ENCODE measurements at places on chromosomes 12 and 14.

DNA sequence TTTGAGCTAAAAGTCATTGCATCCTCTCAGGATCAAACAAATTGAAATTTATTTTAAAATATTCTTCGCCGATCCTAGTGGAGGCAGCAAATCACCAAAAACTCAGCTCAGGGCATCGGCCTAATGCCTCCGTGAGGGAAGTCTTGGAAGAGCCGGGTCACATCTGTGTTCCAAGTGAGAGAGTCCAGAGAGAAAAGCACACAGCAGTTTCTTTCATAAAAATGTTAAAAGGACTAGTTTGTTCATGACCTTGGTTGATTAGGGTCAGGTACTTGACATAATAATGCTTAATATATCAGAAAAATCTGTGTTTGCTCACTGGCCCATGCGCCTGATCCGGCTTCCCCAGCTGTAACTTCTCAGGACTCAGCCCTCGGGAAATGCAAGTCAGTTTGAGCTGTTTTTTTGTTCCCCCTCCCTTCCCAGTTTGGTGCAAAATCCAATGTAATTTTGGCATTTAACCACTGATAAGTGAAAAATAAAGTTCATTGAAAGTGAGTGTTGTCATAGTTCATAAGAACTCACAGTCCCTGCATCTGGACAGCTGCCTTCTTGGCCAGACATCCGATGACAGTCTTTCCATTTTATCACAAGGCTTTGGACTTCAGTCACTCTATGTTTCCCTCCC is 161.7 kb downstream of the CAND1 start:
- DNase-seq = no peak

DNA sequence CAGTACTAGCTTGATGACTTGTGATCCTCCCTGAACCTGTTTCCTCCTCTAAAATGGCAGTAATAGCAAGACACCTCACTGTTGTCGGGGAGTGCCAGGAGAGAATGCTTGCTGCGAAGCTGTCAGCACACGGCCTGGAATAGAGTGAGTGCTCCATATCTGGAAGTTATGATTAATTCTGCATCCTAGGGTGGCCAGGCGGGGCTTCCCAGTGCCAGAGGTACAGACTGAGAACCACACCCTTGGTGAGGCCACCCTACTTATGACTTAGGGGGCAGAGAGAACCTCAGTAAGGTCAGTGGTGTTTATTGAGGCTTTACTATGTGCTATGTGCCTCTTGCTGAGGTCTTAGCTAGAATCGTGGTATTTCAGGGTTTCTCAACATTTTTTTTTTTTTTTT is 20.1 kb downstream of the MORN3 start:
- no peak for DNase-seq

GRCh38 chr12:101885912-101886561 is 8.7 kb downstream of the DRAM1 start:
- DNase-seq = no peak

GRCh38 chr12:89247967-89248366 is 104.3 kb downstream of the DUSP6 start:
- peak; percentile 11 for DNase-seq

DNA sequence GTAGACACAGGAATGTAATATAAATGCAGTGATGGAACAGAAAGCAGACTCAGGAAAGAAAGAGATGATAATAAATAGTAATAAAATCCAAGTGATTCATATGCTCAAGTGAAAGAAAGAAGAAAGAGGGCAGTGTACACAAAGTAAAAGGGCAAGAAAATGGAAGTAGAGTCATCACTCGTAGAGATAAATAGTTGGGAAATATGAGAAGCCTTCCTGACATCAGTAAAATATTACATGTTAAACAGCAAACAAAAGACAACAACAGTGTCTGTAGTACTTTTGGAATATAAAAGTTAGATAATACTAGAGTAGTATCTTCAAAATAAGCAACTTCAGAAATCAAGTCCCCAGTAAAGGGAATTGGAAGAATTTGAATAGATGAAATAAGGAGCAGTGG is 412.3 kb downstream of the RAD51B start:
- no peak for DNase-seq

DNA sequence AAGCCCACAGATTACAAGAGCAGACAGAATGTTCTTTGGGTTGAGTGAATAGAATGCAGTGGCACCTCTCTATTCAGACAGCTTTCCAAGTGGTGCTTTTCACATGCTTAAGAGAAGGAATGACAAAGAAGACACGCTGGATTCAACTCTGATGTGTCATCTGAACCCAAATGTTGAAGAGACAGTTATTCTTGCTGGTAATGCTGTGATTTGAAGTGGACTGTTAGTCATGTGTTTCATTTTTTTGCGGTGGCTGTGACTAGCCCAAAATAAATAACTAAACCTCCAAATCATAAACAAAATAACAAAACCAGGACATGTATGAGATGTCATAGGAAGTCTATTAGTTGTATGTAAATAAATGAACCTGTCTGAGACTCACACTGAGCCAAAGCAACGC is 391.8 kb upstream of the PRICKLE1 start:
- no peak for DNase-seq

DNA sequence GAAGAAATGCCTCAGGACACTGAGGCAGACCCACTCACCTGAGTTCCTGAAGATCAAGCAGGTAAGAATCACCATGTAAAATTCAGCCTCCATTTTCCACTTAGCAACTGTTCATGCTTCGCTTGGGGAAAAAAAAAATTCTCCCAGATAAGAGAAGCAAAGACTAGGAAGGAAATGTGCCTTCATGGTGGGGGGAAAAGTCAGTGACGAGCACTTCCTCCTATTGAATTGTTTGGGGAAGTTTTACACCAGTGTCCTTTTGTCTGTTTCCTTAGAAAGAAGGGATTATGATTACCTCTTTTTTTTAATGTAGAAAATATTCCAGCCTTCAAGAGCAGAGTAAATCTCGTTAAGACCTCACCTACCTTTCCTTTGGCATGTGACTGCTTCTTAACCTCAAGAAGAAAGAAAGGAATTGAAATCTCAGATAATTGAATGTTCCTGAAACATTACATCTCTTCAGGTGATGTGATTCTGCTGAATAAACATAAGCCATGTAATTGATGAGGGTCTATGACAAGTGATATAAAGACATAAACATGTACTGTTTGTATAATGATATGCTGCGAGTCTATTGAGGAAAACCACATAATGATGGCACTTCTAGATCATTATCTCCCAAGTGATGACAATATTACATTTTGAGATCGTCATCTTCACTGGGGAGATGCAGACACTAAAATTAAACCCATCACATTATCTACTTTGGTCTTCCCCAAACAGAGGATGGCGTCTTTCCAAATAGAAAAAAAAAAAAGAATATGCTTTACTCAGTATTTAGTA is at the start of gene PTPRB:
TSS of gene PTPRB (minus strand) at position 127 of the 783 bp plus-strand sequence. CDS start at position 93, 34 bp downstream.
- no peak for DNase-seq

GRCh38 chr12:46267825-46268582 is 839 bp downstream of the SLC38A1 start:
- peak; percentile 60 for DNase-seq

DNA sequence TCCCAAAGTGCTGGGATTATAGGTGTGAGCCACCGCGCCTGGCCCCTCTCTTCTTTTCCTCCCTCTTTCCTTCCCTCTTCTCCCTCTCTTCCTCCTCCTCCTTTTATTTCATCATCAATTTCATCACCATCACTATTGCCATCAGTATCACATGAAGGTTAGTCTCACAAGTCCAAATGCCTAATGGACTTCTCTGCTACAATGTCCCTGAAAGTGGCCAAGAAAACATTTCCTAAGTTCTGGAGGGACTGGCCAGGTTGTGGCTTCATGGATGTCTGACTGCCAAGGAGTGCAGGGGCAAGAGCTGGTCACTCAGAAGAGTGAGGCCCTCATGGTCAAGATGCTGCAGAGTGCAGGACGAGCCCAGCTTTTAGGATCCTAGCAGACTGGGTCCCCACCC is 97.6 kb downstream of the SYNE3 start:
- DNase-seq = no peak

DNA sequence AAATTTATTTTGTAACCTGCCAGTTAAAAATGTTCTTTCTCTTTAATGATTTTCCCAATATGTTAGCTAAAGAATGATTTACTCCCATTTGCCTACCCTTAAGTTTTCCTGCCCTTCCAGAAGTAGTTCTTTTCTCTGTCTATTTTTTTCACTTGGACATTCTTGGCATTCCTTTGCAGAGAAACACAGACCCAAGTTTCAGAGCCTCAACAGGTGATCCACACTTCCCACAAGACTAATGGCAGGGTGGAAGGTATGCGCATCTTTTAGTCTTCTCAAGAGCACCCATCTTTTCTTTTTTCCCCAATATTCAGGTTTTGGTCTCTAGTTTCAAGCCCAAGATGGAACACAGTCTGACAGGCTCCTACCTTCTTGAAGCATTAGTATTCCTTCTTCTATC is 420.7 kb downstream of the ADAMTS20 start:
- no peak for DNase-seq

DNA sequence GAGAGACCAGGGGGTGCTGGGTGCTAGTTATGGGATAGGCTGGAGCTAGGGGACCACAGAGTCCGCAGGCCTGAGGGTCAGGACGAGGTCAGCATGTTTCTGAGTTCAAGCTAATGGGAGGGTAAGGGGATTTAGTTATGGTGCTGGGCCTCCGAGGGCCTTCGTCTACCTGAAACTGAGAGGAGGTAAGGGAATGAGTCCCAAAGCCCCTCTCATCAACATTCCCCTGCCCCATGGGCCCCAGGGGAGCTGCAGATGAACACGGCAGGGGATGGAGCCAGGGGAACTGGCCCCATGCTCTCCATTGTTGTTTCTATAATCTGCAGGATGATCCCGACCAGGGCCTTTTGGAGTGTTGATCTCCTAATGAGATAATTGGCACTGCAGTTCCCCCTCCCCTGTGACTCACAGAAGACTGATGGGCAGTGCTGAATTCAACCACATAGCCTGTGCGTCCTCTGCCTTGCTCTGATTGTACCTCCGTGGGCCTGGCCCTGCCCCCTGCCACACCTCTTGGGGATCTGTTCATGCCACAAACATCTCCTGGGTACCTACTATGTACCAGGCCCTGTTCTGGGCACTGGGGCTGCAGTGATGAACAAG is 21.4 kb downstream of the FAIM2 start:
- DNase-seq = peak; percentile 60

DNA sequence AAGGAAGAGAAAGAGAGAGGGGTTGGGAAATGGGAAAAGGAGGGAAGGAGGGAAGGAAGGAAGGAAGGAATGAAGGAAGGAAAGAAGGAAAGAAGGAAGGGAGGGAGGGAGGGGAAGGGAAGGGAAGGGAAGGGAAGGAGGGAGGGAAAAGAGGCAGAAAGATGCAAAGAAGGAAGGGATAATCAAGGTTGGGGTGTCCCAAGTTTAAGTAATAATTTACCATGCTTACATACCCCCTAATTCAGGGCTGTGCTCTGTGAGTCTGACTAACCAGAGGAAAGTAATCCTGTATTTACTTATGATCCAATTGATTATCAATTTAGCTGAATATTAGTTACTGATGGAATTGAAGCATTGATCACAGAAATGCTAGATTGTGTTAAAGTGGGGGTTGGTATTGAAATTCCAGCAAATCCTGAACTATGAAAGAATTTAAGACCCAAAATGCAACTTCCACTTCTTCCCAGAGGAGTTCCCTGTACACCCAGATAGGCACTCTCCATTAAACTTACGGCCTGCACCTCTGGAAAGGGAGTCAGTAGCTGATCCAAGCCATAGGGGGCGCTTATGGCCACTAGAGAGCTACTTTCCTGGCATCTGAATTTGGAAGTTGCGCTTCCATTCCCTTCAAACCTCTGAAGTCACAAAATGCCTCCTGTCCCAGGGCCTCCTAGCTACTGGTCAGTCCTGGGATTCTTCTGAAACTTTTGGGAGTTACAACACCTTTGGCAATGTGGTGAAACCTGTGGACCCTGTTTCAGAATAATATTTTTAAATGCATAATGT is 162.7 kb upstream of the PWP1 start:
- no peak for DNase-seq

GRCh38 chr12:49244176-49244575 is 20.7 kb upstream of the TUBA1C start:
- no peak for DNase-seq

- DNase-seq = no peak
Observed at GRCh38 chr12:131671871-131672270, 39.0 kb upstream of the SFSWAP start.

DNA sequence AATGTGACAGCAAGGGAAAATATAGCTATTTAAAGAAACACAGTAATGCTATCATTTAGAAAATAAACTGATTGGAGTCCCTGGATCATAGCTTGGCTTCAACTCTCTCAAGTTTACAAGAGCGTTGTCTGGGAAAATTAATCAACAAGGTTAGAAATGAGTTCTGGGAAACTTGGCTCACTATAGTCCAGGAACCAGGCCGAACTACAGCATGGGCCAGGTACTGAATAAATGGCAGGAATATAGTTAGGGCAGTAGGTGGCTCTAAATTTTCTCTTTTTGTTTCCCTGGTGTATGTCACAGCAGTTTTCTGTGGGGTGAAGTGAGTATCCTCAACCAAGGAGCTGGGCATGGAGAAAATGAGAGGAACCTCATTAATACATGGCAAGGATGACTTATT is 72.4 kb downstream of the PLBD1 start:
- no peak for DNase-seq

GRCh38 chr12:94244165-94245133 is 96.1 kb downstream of the PLXNC1 start:
- no peak for DNase-seq

GRCh38 chr12:74584483-74585062 is 46.9 kb downstream of the ATXN7L3B start:
- DNase-seq = no peak

DNA sequence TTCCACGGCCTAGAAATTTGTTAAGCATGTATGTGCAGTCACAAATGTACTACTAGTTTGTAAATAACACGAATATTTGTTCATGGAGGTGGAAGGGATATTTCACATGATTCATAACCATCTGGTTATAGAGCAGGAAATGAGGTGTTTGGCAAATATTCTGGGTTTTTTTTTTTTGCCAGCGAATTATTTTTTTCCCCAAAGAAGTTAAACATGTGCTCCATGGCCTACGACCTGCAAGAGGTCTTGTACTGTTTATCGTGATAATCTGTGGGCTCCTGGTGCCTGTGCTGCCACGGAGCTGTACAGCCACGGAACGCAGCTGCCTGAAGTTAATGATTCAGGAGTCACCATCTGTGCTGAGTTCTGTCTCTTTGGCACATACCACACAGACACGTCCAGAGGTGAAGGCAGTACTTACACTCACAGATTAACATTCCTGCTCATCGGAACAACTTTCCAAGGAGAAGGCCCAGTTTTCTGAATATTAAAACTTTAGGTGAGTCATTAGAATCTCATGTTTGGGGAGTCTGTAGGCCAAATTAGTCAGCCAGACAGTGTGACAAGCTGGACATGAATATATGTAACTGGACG is 156.3 kb downstream of the TMX1 start:
- DNase-seq = no peak

DNA sequence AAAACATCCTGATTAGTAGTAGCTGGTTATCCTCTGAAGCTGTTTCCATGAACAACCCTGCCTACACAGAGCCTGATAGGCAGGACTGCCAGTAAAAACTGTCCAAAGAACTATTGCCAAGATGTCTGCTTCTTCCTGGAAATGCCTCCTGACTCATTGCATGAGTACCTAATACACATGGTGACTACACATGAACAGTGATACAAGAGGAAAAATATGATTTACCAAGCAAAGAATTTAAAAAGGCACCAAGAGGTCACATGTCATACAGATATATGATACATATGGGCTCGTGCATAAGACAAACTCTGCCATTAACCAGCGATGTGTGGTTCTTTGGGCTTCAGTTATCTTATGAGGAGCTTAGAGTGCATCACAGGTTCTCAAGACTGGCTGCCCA is 552.3 kb downstream of the SLC16A7 start:
- DNase-seq = no peak

Measured in SK-N-SH (cell line).